ENCODE measurements at places on chromosomes 6 and 20. TPM values are rescaled to one million over a fixed set of nuclear protein-coding genes. Genes with fewer than 3 reads are reported as not detected.

GRCh38 chr6:102355578-102355977, 962.1 kb downstream of the GRIK2 start:
- DNase-seq, result no peak

- peak; percentile 15 for DNase-seq
Observed at GRCh38 chr6:62652692-62653328, 366.8 kb upstream of the KHDRBS2 start.

GRCh38 chr6:99905209-99906106, 88.6 kb downstream of the MCHR2 start:
- DNase-seq, result peak; percentile 60

GRCh38 chr20:41862476-41862875, 244.3 kb upstream of the CHD6 start:
- DNase-seq, result no peak

Gene NPEPL1
- 16.6 TPM for total RNA-seq

Gene PERP
- total RNA-seq, result 85.9 TPM

Gene EDN3
- not detected for total RNA-seq

Gene PSORS1C2
- total RNA-seq, result not detected

DNA sequence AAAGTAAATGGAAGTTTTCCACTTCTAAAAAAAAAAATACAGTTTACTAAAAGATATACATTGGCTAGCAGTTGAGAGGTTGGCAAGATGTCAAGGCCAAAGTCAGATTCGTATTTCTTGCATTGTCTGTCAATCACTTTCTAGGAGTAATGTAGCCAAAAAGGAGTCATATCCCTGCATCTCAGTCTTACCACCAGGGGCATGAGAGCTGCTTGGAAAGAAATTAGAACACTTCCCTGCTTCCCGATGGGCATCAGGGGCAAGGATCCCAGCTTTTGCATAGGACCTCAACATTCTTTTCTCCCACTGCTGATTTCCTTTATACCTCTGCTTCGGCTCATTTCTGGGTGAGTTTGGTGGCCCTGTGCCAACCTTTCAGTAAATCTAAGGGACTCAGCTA, 581.0 kb upstream of the MAP3K7 start:
- DNase-seq, result no peak
